Smooth muscle cell of bladder (primary cell): ENCODE measurements at places on chromosomes 12 and 14. TPM values are rescaled to one million over a fixed set of nuclear protein-coding genes. Genes with fewer than 3 reads are reported as not detected.

The TPH2 gene
- total RNA-seq: not detected in 2 replicates

The BIN2 gene
- total RNA-seq: not detected in 2 replicates

The RAD9B gene
- total RNA-seq: 0.14 and 0.46 TPM in 2 replicates

The NOS1 gene
- total RNA-seq: under 0.01 TPM in 1 of 2 replicates, not detected in the other

The RNASE7 gene
- not detected in 2 replicates for total RNA-seq

The DBX2 gene
- total RNA-seq: not detected in 2 replicates

The NRXN3 gene
- total RNA-seq: under 0.01 and 0.14 TPM in 2 replicates

The PCBP2 gene
- total RNA-seq: 191 and 202 TPM in 2 replicates

The PSMA3 gene
- total RNA-seq: 78.8 and 83.8 TPM in 2 replicates

The GLT1D1 gene
- not detected in 2 replicates for total RNA-seq

The DHRS4 gene
- total RNA-seq: 49.8 and 69.3 TPM in 2 replicates

The WNT5B gene
- total RNA-seq: 14.7 and 30.3 TPM in 2 replicates

The LRRC9 gene
- total RNA-seq: not detected in 2 replicates

The DEGS2 gene
- under 0.01 and 0.46 TPM in 2 replicates for total RNA-seq

The FAM181A gene
- total RNA-seq: not detected in 2 replicates

The IAPP gene
- total RNA-seq: not detected in 2 replicates

The TROAP gene
- 1.2 and 3.7 TPM in 2 replicates for total RNA-seq

The GPD1 gene
- not detected in 2 replicates for total RNA-seq

The ZC3H14 gene
- 46.5 and 49.4 TPM in 2 replicates for total RNA-seq

The TAS2R13 gene
- 0.65 and 0.85 TPM in 2 replicates for total RNA-seq

The GPRC5D gene
- not detected in 2 replicates for total RNA-seq

The INSM2 gene
- not detected in 2 replicates for total RNA-seq

The NR4A1 gene
- total RNA-seq: 4.1 and 4.3 TPM in 2 replicates

The SLCO1B1 gene
- not detected in 2 replicates for total RNA-seq

The SYNDIG1L gene
- not detected in 2 replicates for total RNA-seq

The NPAS3 gene
- 0.28 and 0.83 TPM in 2 replicates for total RNA-seq

The ADAMTS20 gene
- total RNA-seq: under 0.01 TPM in 1 of 2 replicates, not detected in the other

The HVCN1 gene
- total RNA-seq: 4.8 and 8.5 TPM in 2 replicates

The RBM19 gene
- 13.7 and 16.8 TPM in 2 replicates for total RNA-seq

The STYK1 gene
- 0.09 and 0.14 TPM in 2 replicates for total RNA-seq

The AMN gene
- total RNA-seq: 0.18 and 0.43 TPM in 2 replicates

The KRT78 gene
- total RNA-seq: not detected in 2 replicates

The NEUROD4 gene
- total RNA-seq: not detected in 2 replicates

The PRH2 gene
- 0.14 and 0.18 TPM in 2 replicates for total RNA-seq

The ACOT6 gene
- not detected in 2 replicates for total RNA-seq

The ACVRL1 gene
- 19.8 and 34.7 TPM in 2 replicates for total RNA-seq

The RERG gene
- total RNA-seq: 0.28 TPM in 2 replicates

The TMPO gene
- total RNA-seq: 24.5 and 25.1 TPM in 2 replicates

The SLC35E3 gene
- total RNA-seq: 2.6 and 3.1 TPM in 2 replicates

The LAG3 gene
- total RNA-seq: 0.14 and 0.18 TPM in 2 replicates

The PRDM4 gene
- total RNA-seq: 15.5 and 16.4 TPM in 2 replicates

The CLEC4D gene
- not detected in 2 replicates for total RNA-seq

The DAO gene
- 0.09 TPM in 1 of 2 replicates, not detected in the other for total RNA-seq

The ACSM4 gene
- total RNA-seq: not detected in 2 replicates

The NCAPD2 gene
- 26.3 and 28.8 TPM in 2 replicates for total RNA-seq

The GYS2 gene
- not detected in 2 replicates for total RNA-seq
